ENCODE measurements at places on chromosomes 2 and 18.

DNA sequence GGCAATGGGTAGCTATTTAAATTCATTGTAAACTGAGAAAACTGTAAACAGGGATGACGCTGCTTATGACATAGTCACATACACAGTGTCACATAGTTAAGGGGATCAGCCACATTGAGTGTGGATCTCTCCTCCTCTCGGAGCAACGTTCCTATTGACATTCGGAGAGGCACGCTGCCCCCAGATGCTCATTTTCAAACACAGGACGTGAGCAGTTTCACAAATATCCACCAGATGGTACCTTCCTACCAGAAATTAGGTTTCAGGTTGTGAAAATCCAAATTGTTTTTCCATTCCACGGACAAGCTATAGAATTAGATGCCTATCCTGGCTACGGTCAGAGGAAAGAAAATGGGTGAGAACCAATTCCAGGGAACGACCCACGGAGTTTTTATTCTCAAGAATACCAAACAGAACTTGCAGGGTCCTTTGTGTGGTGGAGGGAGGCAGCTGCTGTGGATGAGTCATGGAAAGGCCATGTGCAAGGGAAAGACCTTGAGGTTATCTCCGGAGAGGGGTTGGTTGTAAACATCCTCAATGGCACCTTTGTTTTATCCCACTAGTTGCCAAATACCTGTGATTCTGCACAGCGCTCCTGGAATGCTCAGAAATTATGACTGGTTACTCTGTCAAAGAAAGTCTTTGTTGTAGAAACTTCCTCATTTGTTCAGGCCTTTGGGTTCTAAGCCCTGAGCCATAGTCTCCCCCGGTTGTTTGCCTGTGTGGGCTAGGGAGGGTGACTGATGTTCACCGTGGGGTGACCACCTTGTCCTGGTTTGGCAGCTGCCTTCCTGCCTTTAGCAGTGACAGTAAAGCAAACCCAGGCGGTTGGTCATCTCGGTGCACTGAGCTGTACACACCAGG is 88.0 kb downstream of the ACTR3 start:
- no peak for DNase-seq

DNA sequence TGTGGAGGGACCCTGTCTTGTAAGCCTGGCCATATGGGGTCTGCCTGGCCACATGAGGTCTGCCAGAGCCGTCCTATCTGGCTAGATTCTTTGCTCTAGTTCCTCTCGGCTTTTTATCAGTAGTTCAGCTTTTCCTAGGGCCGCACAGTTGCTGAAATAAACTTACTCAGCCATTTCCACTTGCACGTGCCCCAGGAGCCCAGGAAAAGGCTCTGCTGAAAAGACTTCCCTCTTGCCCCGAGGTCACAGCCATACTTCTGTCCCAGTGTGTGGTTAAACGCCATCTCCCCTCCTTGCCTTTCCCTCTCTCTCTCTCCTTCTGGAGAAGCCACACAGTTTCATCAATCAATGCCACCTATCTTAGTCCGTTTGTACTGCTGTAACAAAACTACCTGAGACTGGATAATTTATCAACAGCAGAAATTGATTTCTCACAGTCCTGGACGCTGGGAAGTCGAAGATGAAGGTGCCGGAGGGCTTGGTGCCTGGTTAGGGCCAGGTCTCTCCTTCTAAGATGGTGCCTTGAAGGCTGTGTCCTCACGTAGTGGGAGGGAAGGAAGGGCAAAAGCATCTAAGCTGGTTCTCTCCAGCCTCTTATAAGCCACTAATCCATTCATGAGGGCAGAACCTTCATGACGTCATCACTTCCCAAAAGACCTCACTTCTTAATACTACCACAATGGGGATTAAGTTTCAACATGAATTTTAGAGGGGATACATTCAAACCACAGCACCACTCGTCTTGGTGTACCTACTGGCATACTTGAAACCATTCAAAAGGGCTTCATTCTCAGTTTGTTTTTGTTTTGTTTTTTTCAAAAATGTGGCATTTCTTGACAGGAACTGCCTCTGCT is 11.2 kb upstream of the GALM start:
- DNase-seq: no peak

GRCh38 chr18:67896451-67896850 is 379.9 kb upstream of the DSEL start:
- no peak for DNase-seq

DNA sequence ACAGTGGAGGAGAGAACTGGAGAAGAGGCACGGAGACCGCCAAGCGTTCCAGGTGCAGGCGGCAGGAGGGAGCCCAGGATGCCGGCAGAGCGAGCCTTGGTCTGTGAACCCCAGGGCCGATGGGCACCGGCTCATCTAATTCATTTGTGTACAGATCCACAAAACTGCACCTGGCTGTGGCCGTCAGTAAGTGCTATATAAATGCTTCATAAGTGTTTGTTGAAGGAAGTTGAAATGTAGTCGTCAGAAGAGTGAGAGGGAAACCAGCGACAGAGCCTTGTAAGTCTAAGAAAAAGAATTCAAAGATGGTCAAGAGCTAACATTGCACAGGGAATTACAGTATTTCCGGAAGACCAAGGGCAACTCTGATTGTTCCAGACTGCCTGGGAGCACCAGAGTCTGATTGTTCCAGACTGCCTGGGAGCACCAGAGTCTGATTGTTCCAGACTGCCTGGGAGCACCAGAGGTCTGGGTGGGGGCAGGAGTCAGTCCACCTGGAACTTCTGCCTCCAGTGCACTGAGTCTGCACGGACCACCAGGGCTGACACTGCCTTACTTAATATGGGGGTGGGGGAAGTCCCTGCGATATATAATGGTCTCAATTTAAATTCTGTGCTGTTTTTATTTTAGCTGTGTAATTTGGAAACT is 112.3 kb downstream of the BCL2 start:
- DNase-seq: no peak

GRCh38 chr2:208999911-209000310 is 423.9 kb upstream of the MAP2 start:
- no peak for DNase-seq

DNA sequence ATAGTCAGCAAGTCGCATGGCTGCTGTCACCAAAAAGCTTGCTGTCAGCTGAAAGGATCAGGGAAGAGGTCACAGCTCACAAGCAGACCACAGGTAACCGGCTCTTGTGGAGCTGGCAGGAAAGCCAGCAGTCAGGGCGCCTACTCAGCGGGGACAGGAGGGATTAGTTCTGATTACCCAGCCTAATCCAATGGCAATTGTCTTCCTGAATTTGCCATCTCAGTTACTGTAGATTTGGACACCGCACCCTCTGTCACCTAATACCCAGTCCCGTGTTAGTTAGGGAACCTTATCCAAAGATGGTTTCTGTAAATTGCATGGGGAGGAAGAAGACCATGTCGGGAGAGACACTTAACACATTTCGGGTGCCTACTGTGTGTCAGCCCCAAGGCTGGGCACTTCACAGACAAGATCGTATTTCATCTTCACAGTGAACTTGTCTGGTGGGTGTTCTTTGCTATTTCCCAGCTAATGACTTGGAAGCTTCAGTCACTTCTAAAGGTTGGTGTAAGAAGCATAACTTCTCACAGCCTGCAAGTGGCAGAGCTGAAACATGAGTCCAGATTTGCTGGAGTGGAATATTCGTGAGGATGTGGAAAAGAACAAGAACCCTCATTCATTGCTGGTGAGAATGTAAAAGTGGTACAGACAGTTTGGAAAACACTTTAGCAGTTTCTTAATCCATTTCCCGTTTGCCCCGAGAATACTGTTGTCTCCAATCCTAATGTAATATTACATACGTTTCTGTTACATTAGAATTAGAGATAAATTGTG is 9.9 kb downstream of the ALPK2 start:
- no peak for DNase-seq

DNA sequence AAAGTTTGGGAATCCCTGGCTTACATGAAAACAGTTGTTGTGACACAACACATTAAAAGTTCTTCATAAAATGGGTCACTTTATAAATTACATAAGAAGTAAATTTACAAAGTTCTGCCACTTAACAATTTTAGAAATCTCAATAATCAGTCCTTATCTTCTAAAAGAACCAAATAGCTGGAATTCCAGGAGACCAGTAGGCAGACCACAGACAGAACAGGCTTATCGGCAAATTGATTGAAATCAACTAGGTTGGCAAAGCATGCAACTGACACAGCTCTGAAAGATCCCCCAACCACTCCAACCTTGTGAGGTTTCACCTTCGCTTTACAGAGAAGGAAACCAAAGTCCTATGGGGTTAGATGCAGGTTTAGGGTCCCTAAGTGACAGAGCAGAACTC is 103.0 kb downstream of the DNER start:
- no peak for DNase-seq

GRCh38 chr2:40433736-40434135 is 18.2 kb downstream of the SLC8A1 start:
- no peak for DNase-seq

DNA sequence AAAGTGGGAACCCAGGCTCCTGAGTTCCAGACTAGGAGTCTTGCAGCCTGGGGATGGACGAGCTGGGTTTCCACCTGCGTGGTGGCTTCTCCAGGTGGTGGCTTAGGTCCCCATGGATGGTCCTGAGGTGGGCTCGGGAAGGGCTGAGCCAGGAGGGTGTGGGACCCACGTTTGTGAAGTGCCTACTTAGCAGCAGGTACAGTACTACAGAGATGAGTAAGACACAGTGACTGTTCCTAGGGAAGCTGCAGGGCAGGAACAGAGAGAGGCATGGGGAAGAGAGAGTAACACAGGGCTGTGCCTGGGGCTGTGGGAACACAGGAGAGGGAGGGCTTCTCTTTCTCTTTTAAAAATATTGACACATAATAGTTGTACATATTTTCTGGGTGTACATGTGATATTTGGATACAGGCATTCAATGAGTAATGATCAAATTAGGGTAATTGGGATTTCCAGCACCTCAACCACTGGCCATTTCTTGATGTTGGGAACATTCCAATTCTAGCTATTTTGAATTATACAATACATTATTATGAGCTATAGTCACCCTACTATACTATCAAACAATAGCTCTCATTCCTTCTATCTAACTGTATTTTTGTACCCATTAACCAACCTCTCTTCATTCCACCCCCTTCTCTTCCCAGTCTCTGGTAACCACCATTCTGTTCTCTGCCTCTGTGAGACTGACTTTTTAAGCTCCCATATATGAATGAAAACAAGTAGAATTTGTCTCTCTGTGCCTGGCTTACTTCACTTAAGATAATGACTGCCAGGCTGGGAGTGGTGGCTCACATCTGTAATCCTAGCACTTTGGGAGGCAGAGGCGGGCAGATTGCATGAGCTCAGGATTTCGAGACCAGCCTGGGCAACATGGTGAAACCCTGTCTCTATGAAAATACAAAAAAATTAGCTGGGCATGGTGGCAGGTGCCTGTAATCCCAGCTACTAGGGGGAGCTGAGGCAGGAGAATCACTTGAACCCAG is 15.0 kb downstream of the TOGARAM2 start:
- no peak for DNase-seq

- DNase-seq: no peak
Observed at GRCh38 chr18:67577386-67577785, 60.9 kb upstream of the DSEL start.

DNA sequence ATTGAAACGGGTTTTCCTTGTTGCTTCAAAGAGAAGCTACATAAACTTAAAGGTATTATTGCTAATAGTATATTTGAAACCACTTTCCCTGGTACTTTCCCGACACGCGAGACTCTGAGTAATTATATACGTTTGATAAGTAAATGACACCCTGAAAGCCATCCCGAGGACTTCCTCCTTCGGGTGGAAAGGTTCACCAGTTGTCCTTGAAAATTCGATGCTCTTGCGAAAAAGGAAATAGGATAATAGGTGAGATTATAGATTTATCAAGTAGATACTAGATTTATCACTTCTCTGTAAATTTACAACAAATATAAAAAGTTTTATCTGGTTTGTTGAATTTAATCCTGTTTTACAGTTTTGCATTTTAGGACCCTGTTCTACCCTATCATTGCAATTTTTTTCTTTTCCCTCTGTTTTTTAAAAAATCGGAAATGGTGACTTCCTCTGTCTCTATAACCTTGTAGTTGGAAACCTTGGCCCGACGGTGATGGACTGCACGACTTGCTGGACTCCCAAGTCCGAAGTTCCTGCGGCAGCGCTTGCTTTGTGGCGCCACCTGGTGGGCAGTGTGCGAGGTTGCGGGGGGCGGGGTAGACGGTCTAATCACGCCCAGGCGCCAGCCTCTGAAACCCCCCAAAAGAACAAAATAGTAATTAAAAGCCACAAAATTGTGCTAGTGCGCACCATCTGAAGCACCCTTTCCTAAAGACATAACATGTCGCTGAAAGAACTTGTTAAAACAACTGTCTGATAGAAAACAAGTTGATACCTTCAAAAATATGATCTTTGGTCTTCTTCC is 972 bp upstream of the DLX2 start:
- peak; percentile 36 for DNase-seq

DNA sequence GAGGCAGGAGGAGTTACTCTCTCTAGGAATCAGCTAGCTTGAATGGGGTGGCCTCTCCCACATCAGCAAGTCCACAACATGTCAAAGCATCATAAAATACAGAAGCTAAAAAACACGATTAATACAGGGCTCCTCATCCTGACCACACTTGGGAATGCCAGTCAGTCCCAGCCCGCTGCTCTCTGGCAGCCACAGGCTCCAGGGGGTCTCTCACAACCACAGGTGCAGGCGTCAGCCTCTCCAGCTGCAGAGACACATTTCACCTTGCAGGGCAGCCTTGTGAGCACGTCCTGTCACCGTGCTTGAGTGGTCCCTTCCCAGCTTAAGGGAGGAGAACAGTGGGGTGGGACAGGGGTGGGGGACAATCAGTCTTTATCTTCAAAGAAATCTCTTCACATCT is 137.4 kb upstream of the SH3BP4 start:
- no peak for DNase-seq

DNA sequence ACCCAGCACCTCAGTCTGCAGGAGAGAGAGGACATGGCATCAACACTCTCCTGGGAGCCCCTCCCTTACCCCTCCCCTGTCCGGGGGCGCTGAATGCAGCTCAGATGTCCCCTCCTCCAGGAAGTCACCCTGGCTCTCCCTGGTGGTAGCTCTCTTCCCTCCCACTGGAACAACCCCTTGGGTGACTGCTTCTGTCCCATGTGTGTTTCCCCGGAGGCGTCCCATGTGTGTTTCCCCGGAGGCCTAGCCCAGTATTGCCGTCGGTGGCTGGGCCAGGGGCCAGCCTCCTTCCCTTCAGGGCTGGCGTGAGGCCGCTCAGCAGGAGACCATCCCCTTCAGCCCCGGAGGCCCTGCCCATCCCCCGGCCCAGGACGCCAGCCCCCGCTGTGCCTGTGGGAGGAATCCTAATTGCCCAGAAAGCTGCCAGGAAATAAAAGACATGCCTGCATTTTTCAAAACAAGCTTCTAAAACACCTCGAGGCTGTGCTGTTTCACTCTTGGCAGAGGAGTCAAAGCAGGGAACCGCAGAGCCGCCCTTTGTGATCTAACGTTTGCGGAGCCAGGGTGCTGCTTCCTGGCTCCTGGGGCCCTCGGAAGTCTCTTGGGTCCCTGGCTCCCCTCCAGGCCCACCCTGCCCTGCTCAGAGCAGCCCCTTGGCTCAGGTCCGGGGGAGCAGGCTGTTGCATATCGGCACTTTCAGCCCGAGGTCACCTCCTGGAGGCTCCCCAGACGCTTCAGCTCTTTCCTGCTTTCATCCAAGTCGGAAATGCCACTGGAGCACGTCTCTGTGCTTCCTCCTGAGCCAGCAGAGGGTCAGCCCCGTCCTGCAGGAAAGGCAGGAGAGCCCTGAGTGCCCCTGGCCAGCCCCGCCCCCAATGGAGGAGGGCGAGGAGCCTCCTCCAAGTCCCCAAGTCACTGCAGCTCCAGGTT is 11.4 kb downstream of the SNED1 start:
- DNase-seq: peak; percentile 44

GRCh38 chr2:74894272-74894981 is 60.5 kb downstream of the HK2 start:
- no peak for DNase-seq

GRCh38 chr18:24397131-24397693 is 412 bp downstream of the OSBPL1A start:
- no peak for DNase-seq

GRCh38 chr2:178304333-178304732 is 110.0 kb downstream of the OSBPL6 start:
- no peak for DNase-seq
